ENCODE measurements at places on chromosomes 5 and 9.

GRCh38 chr9:127495884-127496555, 44.7 kb downstream of the LRSAM1 start:
- no peak for DNase-seq

DNA sequence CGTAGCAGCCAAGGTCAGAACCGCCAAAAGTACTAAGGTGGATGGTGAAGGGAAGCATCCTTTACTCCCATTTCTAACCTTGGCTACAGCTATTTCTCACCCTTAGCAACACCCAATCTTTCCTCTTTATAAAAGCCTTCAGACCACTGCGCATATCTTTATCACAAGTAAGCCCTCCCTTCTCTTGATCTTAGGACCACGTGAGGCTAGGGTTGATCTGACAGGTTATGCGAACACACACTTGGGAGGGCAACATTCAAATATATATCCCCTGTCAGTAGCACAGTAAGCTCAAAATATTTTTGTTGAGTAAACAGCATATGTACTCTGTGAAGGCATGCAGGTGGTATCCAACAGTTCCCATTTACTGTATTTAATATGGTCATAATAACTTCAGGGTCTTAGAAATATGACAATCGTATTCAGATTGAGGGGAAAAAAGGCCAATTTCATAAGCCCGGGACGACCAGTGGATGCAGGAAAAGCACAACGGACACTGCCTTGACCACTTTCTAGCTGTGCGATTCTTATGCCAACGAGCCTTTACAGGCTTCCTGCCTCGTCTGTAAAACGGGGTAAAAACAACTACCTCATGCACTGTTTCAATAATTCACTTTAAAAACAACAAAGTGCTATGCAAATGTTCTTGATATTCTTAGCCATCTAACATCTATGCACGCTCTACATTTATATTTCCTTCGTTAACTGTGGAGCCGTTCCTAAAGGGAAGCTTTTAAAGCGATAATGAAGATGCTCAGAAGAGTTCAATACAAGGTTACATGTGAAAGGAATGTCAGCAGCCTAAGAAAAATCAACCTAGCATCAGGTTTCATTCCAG, 1.3 kb downstream of the ARSB start:
- DNase-seq = no peak

GRCh38 chr9:18710065-18710464, 236.1 kb downstream of the ADAMTSL1 start:
- no peak for DNase-seq

DNA sequence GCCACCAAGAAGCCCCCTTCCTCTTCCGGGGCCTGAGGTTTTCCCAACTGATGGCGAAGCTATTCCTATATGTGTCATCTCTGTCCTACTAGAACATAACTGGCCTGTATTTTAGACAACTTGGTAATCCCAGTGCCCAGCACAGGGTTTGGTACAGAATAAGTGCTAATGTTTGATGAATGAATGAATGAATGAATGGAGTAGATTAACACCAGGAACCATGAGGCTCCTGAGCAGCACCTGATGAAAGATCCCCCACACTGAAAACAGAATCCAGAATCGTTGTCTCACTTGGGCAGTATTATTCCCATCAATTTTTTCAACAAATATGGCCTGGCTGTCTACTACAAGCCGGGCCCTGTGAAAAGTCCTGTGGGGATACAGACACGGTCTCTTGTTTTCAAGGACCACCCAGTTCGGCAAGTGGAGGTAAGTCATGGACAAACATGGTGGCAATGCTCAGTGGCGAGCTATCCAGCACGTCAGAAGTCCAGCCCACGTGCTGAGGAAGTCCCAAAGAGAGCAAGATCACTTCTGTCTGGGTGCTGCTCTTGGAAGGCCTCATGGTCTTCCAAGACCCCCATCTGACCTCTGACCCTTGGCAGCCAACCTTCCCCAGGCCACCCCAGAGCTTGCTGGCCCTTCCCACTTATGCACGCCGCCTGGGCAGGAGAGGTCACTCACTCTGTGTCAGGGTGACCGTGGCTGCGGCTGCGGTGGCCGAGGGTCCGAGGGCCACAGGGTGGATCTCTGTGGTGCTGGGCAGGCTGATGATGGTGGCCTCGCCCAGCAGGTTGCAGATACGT, 1.0 kb downstream of the NAIF1 start:
- DNase-seq = no peak

DNA sequence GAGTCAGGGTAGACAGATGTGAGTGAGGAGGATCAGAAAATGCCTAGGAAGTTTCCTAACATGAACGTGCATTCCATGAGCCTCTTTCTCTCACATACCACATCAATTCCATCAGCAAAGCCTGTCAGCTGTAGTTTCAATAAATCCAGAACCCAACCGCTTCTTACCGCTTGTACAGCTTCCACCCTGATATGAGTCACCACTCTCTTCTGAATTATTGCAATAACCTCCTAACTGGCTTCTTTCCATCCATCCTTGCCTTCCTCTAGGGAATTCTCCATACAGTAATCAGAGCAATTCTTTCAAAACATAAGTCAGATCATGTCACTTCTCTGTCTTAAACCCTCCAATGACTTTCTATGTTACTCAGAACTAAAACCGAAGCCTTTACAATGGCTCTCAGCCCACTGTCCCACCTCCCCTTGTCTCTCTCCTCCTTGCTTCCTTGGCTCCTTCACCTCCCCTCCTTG, 8.1 kb upstream of the RAD23B start:
- no peak for DNase-seq

GRCh38 chr9:109341561-109341960, 20.7 kb upstream of the EPB41L4B start:
- DNase-seq = no peak

- DNase-seq = no peak
Observed at GRCh38 chr9:10242255-10242654, 370.5 kb downstream of the PTPRD start.
